ENCODE measurements at places on chromosomes 5 and 9. TPM values are rescaled to one million over a fixed set of nuclear protein-coding genes. Genes with fewer than 3 reads are reported as not detected.

The CACNA1B gene
- 0.02 TPM for total RNA-seq

The ARSB gene
- 15.3 TPM for total RNA-seq

The FOXE1 gene
- total RNA-seq = 0.96 TPM

The OR1B1 gene
- total RNA-seq = not detected

The GRXCR2 gene
- not detected for total RNA-seq

The TXNDC8 gene
- total RNA-seq = not detected

The CTXN3 gene
- total RNA-seq = not detected

The ADAMTS2 gene
- not detected for total RNA-seq

The CA9 gene
- total RNA-seq = 1.6 TPM

The LHX2 gene
- total RNA-seq = not detected

The KIF4B gene
- 0.30 TPM for total RNA-seq

The OR1J2 gene
- not detected for total RNA-seq

The NEURL1B gene
- 0.29 TPM for total RNA-seq

The TEX48 gene
- 1.7 TPM for total RNA-seq

The GZMA gene
- 25.1 TPM for total RNA-seq

The CCDC171 gene
- total RNA-seq = 6.0 TPM

The TBCA gene
- 163 TPM for total RNA-seq

The HRH2 gene
- 18.4 TPM for total RNA-seq

The BRD3 gene
- total RNA-seq = 50.2 TPM

The COL23A1 gene
- total RNA-seq = 0.86 TPM

The MCC gene
- total RNA-seq = 4.2 TPM

The SYK gene
- 0.19 TPM for total RNA-seq

The PCDHGB7 gene
- 0.17 TPM for total RNA-seq

The PNPLA7 gene
- total RNA-seq = 8.2 TPM

The PCDHA1 gene
- not detected for total RNA-seq

The HTR1A gene
- not detected for total RNA-seq

The DMAC1 gene
- 39.6 TPM for total RNA-seq

The CLIC3 gene
- 0.65 TPM for total RNA-seq

The LRRC19 gene
- total RNA-seq = not detected

The BAAT gene
- 0.19 TPM for total RNA-seq

The BTNL8 gene
- 1.2 TPM for total RNA-seq

The SOX30 gene
- total RNA-seq = 0.34 TPM

The CHSY3 gene
- not detected for total RNA-seq

The IFNK gene
- not detected for total RNA-seq

The CER1 gene
- not detected for total RNA-seq

The PTGES2 gene
- total RNA-seq = 23.5 TPM

Data from activated T-cell treated with anti-CD3 and anti-CD28 coated beads, Interleukin-2, amount 50 U/mL, for 72 hours (primary cell).